ENCODE measurements at places on chromosomes 1 and 21.

- DNase-seq = no peak
These were observed 1165.1 kb upstream of the ADGRL4 start for GRCh38 chr1:80171631-80172030.

- DNase-seq = no peak
These were observed 104.7 kb upstream of the KIAA0040 start for GRCh38 chr1:175297291-175297690.

DNA sequence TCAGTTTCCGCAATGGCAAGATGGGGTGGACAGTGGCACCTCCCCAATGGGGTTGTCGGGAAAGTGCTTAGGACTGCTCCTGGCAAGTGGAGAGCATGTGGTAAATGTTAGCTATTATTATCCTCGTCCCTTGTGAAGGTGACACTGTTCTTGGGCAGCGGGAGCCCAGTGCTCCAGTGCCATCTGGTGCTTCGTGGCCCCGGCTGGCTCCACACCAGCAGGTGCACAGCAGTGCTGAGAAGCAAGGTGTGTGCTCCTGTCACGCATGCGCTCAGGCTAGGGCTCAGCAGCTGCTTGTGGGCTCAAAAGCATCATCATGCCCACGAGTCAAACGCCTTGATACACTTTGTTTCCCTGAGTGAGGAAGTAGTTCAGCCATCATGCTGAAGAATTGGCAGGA lies 24.9 kb upstream of the KCNC4 start:
- DNase-seq = no peak

GRCh38 chr21:39610703-39611102 lies 2.0 kb upstream of the B3GALT5 start:
- DNase-seq = no peak

DNA sequence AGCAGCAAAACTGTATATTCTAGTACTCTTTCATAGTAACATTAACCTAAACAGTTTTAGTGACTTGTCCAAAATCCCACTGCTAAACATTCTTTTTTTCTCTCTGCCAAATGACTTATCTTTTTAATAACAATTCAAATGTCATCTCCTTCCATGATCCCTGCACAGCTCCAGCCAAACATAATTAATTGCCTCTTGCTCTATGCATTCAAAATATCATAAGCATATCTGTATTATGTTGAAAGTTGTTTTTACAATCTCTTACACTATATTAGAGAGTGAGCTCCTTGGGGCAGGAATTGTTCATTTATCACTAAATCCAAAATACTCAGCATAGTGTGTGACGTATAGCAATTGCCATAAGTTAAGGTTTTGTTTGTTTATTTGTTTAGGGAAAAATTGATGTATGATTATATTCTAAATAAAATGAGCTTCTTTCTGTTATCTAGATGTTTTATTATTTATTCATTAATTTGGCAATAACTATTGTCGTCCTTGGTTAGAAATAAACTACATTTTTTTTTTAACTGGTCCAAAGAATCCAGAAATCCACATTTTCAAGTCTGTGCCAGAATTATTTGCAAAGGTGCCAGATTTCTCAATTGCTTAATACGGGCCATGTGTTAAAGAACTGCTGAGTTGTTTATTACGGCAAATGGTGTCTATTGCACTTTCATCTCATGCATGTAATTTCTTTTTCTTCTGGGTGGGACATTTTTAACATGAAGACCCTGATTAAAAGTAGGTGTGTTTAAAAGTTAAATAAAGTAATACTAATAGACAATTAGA lies 577.2 kb upstream of the ZRANB2 start:
- no peak for DNase-seq

All from EH (cell line).